GM12878 (cell line): ENCODE measurements at places on chromosomes 5 and 9. TPM values are rescaled to one million over a fixed set of nuclear protein-coding genes. Genes with fewer than 3 reads are reported as not detected.

- no peak overlapping the region for H3K27ac ChIP-seq
- no peaks in the 10 kb centered on the region for H3K4me1 ChIP-seq
- H3K4me3 ChIP-seq, result no peak overlapping the region
These were observed 40.9 kb upstream of the BNIP1 start for GRCh38 chr5:173103411-173103810.

LTC4S gene
- total RNA-seq, result 2.0 and 3.6 TPM in 2 replicates

SHOC1 gene
- total RNA-seq, result not detected in 2 replicates

BDP1 gene
- total RNA-seq, result 17.6 and 18.7 TPM in 2 replicates

GRCh38 chr5:118604106-118604505, 384.2 kb downstream of the DTWD2 start:
- no peak for DNase-seq
- no peaks in the 10 kb centered on the region for H3K27me3 ChIP-seq
- no peak overlapping the region for H3K4me3 ChIP-seq
- H3K4me1 ChIP-seq, result no peaks in the 10 kb centered on the region
